ENCODE measurements at places on chromosomes 5 and 9.

DNA sequence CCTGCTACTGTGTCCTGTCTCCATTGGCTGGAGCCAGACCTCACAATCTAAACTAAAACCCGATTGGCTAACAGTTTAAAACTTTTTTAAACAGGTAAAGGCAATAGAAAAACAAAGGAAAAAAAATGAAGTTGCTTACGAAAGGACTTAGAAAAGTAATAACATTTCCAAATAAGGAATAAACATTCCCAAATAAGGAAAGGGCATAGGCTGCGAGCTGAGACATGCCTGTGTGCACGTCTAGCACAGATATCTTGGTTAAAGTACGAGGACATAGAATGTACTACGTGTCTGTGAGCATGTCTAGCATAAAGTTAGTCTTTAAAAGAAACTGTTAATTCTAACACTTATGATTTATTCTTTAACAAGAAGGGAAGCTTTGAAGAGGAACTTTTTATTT lies 15.3 kb upstream of the FAM120A start:
- DNase-seq: no peak

- DNase-seq: no peak
These were observed 268.1 kb downstream of the FSTL4 start for GRCh38 chr5:133344266-133344665.

DNA sequence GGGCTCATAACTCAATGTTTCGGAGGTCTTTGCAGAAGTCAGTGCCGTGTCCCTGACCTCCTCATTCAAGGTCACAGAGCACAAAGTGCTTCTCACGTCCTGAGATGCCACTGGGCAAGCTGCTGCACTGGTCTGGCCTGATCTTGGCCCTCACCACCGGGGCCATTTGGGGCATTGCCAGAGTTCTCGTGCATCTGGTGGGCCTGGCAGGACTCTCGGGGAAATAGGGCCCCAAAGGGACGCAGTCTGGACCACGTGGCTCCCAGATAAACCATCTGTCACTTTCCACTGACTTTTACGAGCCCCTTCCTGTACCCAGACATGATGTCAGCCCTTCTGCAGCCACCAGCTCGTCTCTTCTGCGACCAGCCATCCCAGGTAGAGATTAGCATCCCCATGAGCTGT lies 54.8 kb downstream of the HRH2 start:
- DNase-seq: no peak

- no peak for DNase-seq
These were observed 5.9 kb upstream of the CEL start for GRCh38 chr9:133055788-133056420.

- no peak for DNase-seq
These were observed 76.9 kb downstream of the SFXN1 start for GRCh38 chr5:175555168-175555785.

DNA sequence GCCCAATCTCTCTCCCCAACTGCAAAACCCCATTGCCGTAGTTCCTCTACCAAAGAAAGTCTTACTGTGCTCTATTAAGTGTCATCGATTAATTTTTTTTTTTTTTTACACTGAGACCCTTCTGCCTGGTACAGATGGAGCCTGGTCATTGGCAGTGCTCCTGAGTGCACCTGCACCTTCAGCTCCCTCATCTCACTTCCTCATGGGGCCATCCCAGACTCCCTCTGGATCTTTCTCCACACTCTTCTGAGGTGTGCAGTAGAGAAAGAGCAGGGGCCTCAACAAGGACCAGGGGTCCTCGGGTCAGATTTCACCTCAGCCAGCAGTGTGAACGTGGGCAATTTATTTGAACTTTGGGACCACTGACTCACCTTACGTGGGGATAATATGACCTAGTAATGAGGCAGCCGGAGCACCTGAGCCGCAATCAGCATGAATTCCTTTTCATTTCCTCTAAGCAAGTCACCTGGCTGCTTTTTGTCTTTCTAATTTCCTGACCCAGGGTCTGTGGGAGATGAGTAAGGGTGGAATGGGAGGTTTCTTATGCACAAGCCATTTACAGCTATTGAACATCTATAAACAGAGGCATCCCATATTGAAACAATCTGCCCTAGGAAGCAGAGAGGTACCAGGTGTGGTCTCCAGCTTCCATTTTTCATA lies 22.3 kb upstream of the GABRP start:
- DNase-seq: no peak

DNA sequence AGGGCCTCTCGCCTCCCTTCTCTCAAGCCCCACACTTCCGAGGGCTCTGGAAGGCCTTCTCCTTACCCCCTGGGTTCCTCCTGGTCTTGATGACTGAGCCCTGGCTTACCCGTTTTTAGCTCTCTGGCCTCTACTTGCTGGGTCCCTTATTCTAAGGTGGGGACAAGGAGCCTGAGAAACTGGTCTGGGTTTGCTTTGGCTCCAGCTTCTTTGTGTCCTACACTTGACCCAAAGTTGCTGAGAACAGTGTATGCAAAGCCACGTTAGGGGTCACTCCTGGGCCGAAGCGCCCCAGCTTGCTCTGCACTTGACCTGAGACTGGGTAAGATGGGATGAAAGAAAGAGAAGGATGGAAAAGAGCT lies 788 bp downstream of the ZNF346 start:
- DNase-seq: no peak

GRCh38 chr9:88813638-88814209 lies 177.5 kb upstream of the S1PR3 start:
- no peak for DNase-seq

Measured in NCI-H526 treated with DMSO at 0.1 percent for 48 hours (cell line).